Activated CD8-positive, alpha-beta T cell treated with anti-CD3 and anti-CD28 coated beads for 36 hours (primary cell): ENCODE measurements at places on chromosomes 1 and 21. TPM values are rescaled to one million over a fixed set of nuclear protein-coding genes. Genes with fewer than 3 reads are reported as not detected.

- peak; percentile 75 for DNase-seq
These were observed 22.0 kb upstream of the BATF3 start for GRCh38 chr1:212721388-212722247.

DNA sequence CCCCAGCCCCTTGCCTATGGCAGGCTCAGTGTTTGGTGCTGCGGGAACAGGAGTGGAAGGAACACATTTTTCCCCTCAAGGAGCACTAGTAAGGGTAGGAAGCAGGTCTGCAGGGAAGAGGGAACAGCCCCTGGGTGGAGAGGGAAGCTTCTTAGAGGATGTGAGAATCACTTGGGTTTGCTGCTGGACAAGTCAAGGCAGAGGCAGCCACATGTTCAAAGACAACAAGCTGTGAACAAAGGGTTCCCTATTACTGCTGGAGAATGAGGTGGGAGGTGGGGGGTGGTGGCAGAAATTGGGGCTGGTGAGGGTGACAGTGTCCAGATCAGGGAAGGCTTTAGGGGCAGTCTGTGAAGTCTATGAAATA, 24.8 kb upstream of the CITED4 start:
- DNase-seq: no peak

GRCh38 chr1:61605607-61606321, 119.2 kb downstream of the TM2D1 start:
- DNase-seq: no peak

- DNase-seq: peak; percentile 89
These were observed 11.5 kb downstream of the TNFSF4 start for GRCh38 chr1:173195596-173196088.

GRCh38 chr1:95752515-95753381, 518.7 kb downstream of the RWDD3 start:
- DNase-seq: no peak

GRCh38 chr1:91020967-91021685, 709 bp downstream of the ZNF644 start:
- peak; percentile 82 for DNase-seq

DNA sequence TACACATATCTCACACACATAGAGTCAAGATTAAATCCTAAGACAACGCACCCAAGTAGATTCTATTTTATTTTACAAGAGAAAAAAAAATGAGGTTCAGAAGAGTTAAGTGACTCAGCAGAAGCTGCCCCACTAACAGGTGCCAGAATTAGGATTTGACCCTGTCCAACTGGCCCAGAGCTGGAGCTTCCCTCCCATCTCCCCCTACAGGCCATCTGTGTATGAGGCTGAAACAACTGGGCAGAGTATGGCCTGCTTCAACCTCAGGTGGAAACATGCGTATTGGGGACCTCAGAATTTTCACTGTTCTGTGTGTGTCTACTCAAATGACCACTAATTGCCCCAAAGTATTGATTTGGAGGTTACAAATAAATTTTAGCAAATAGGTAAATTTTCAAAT, 29.9 kb downstream of the PSMG1 start:
- DNase-seq: no peak

GRCh38 chr1:245575710-245576109, 420.9 kb downstream of the KIF26B start:
- DNase-seq: no peak

- no peak for DNase-seq
These were observed 69.5 kb downstream of the SERINC2 start for GRCh38 chr1:31482482-31483011.

GRCh38 chr1:168719306-168720111, 9.5 kb downstream of the DPT start:
- no peak for DNase-seq

DNA sequence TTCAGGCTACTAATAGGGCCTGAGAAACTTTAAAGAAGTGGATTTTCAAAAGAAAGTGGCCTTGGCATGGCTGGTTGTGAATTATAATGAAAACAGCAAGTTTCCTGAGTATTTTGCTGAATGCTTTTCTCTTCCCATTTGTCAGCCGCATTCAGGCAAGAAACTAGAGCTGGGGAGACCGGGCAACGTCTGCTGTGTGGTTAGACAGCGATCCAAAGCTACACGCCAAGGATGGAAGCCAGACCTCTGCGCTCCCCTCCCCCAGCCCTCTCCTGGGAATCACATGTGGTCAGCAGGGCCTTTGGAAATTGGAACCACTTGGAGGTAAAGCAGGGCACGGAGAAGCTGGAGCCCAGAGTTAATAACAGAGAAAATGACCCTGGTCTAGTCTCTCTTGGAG, 114.1 kb upstream of the CD34 start:
- DNase-seq: no peak

GRCh38 chr1:99550198-99550597, 95.7 kb upstream of the PALMD start:
- no peak for DNase-seq

- no peak for DNase-seq
These were observed 5.6 kb upstream of the RGS4 start for GRCh38 chr1:163063610-163064009.

- no peak for DNase-seq
These were observed 185.6 kb downstream of the DAB1 start for GRCh38 chr1:57238233-57238781.

DNA sequence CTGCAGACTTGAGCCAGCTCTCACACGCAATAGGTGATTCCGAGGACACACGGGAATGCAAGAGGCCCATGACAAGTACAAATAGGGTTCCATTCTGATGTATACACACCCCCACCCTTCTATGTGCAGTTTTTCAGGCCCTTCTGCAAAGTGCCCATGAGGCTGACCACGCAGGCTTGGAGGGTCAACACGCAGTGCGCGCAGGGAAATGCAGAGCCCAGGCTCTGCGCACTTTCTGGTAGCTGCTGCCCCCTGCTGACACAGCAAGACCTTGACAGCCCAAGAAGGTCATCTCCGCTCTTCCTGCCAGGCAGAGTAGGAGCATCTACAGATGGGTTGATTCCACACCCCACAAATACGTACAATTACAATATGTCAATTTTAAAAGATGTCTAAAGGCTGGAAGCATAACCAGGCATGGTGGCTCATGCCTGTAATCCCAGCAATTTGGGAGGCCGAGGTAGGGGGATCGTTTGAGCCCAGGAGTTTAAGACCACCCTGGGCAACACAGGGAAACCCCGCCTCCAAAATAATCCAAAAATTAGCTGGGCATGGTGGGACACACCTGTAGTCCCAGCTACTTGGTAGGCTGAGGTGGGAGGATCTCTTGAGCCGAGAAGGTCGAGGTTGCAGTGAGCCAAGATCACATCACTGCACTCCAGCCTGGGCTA, 18.5 kb downstream of the SH3BP5L start:
- DNase-seq: peak; percentile 66

GRCh38 chr1:243482141-243483022, 226.5 kb downstream of the SDCCAG8 start:
- DNase-seq: peak; percentile 40

Gene HSPB7
- total RNA-seq: not detected

Gene CLCA4
- total RNA-seq: not detected

Gene OR2T11
- total RNA-seq: not detected

Gene HCRTR1
- not detected for total RNA-seq

Gene ALPL
- not detected for total RNA-seq

Gene NCAM2
- total RNA-seq: not detected

Gene ERICH3
- not detected for total RNA-seq
